ENCODE measurements at places on chromosomes 6 and 20.

- DNase-seq = no peak
Observed at GRCh38 chr6:123022975-123023374, 26.9 kb downstream of the CLVS2 start.

DNA sequence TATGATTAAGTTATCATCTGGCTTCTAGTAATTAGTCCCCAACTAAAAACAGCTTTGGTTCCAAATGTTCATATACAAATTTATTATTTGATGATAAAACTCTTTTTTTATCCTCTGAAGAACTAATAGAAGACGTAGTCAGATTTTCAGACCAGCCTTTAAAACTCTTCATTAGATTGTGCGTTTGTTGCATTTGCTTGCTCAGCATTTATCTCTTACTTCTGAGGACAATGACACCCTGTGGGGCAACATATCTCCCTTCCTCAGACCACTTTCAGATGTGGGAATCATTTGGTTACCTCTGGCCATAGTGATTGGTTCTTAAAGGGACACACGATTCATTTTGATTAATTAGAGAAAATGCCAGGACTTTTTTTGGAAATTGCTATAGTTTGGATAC, 481.8 kb downstream of the HAO1 start:
- no peak for DNase-seq

GRCh38 chr6:150666071-150666470, 66.4 kb downstream of the PLEKHG1 start:
- DNase-seq = no peak

- no peak for DNase-seq
Observed at GRCh38 chr6:41548098-41548840, 2.1 kb downstream of the FOXP4 start.

GRCh38 chr6:85077098-85077497, 312.7 kb upstream of the TBX18 start:
- DNase-seq = no peak

GRCh38 chr6:157054531-157054979, 268.8 kb downstream of the TMEM242 start:
- no peak for DNase-seq

DNA sequence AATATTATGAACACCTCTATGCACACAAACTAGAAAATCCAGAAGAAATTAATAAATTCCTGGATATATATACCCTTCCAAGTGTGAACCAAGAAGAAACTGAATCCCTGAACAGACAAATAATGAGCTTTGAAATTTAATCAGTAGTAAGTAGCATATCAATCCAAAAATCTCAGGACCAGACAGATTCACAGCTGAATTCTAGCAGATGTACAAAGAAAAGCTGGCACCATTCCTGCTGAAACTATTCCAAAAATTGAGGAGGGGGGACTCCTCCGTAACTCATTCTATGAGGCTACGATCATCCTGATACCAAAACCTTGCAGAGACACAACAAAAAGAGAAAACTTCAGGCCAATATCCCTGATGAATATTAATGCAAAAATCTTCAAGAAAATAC, 67.0 kb upstream of the PDE7B start:
- no peak for DNase-seq
